ENCODE measurements at places on chromosomes 1 and 21. TPM values are rescaled to one million over a fixed set of nuclear protein-coding genes. Genes with fewer than 3 reads are reported as not detected.

GRCh38 chr1:1442069-1442770 lies 6.7 kb downstream of the VWA1 start:
- DNase-seq: no peak

Gene F13B
- total RNA-seq: not detected

DNA sequence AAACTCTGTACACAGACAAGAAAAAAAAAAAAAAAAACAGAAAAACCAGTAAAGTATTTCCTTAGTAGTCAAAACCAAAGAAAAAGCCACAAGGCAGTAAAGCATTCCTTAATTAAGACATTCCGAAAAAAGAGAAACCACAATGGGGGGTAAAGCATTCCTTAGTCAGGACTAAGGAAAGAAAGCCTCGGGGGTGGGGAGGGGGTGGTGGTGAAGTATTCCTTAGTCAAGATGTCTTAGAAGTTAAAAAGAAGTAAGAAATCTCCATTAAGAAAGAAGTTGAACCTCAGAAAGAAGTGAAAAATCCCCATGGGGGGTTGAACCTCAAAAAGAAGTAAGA lies 28.2 kb upstream of the FMO1 start:
- no peak for DNase-seq

DNA sequence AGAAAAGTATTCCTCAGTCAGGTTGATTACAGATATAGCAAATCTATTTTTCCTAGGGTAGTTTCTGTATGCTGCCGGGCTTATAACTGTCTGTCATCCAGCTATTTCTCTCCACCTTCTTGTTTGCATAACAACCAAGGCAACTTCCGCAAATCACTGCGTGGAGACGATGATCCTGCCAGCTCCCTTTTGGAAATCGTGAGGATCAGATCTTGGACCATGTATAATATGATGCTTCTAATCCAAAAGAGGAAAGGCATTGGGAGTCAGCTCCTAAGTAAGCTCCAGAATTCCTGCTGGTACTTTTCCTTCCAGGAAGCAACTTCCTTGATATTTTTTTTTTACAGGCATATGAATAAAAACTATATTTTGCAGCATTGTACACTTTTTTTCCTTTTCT lies 445 bp upstream of the RGS4 start:
- DNase-seq: no peak

DNA sequence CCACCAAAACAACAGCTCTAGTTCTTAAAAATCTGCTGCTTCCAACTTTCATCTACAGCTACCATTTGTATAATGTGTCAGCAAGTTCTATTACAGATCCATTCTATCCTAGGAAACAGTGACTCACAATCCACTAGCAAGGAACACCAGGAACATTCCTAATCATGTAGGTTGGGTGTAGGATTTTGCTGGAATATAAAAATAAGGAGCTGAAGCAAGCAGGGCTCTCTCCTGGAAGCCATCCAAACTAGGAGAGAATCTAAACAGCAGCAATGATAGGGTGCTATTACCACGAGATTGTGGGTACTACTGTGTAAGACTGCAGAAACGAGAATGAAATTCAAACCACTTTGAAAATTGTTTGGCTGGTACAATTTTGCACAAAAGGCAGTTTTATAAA lies 135.0 kb downstream of the PTPN14 start:
- DNase-seq: no peak

Gene ISG20L2
- total RNA-seq: 44.2 TPM

DNA sequence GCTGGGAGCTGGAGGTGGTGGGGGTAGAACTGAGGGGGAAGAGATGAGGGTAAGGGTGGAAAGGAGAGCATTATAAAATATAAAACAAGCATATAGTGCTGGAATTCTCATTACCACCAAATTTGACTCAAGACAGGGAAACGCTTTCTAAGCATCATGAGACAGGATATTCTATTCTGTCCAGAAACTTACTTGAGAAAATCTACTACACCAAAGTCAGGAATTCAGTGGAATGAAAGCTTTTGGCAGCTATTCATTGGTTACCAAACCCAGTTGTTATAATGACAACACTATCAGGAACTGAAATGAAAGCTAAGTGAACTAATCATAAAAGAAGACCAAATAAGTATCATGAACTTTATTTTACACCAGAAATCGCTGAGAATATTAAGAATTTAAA lies 14.5 kb downstream of the AIDA start:
- DNase-seq: no peak

DNA sequence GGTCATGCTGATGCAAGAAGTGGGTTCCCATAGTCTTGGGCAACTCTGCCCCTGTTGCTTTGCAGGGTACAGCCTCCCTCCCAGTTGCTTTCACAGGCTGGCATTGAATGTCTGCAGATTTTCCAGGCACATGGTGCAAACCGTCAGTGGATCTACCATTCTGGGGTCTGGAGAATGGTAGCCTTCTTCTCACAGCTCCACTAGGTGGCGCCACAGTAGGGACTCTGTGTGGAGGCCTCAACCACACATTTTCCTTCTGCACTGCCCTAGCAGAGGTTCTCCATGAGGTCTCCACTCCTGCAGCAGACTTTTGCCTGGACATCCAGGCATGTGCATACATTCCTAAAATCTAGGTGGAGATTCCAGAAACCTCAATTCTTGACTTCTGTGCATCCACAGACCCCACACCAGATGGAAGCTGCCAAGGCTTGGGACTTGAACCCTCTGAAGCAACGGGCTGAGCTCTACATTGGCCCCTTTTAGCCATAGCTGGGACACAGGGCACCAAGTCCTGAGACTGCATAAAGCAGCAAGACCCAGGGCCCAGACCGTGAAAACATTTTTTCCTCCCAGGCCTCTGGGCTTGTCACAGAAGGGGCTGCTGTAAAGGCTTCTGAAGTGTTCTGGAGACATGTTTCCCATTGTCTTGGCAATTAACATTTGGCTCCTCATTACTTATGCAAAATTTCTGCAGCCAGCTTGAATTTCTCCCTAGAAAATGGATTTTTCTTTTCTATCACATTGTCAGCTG lies 466.2 kb upstream of the PBX1 start:
- no peak for DNase-seq

- no peak for DNase-seq
These were observed 369.7 kb downstream of the MATN1 start for GRCh38 chr1:30353637-30354036.

DNA sequence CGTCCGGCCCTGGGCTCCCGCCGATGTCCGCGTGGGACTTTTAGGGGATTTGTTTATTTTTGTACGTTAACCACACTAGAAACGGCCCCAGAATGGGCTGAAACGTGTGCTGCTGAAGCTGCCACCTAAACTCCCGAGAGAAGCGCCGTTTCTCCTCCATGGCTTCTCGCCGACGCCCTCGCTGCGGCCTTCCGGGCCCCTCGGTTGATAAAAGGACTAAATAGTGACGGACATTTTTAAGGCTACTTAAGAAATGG lies 678 bp upstream of the PTTG1IP start:
- no peak for DNase-seq

DNA sequence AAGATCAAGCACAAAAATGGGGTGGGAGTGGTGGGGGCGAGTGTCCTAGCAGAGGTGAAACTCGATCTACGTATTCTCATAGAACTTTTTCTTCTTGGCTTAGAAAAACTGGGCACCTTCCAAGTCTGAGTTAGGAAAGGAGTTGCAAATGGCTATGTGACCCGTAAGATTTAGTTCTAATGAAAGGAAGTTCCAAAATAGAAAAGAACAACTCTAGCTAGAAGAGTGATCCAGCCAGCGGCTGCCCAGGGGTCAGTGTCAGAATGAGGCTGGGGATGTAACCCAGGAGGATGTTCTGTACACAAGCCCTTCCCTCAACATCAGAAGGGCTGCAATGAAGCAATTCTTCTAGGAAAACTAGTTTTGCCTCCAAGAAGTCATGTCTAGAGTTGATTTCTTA lies 5.2 kb downstream of the MTARC1 start:
- no peak for DNase-seq

Gene AQP10
- not detected for total RNA-seq

Gene SRGAP2C
- 11.3 TPM for total RNA-seq

DNA sequence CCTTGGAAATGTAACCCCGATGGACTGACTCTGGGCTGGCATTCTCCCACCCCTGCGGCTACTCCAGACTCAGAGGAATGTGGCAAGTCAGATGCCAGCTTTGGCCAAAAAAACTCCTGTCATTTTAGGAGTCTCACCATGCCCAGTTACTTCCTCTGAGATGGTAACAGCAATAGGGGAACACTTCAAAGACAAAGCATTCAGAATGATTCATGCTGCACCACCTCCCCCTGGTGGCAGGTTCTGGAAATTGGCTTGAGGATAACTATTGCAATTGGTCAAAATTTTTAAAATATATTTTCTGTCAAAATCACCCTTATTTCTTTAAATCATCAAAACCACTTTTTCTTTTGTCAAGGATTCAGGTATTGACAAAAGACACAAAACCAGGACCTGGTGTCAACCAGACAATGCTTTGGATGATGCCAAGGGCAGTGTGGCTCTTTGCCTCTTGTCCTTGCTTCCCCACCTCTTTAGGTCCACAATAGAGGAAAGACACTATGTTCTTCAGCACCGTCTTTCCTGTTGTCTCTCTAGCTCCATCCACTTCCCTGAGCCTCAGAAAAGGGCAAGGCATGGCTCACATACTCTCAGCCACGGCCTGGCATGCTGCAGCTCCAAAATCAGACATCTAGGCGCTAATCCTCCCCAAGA lies 9.9 kb upstream of the CDCA8 start:
- DNase-seq: peak; percentile 85

- no peak for DNase-seq
These were observed 39.7 kb downstream of the EDN2 start for GRCh38 chr1:41444785-41445184.

GRCh38 chr1:234226113-234226818 lies 147.0 kb upstream of the COA6 start:
- DNase-seq: no peak

GRCh38 chr1:24929398-24930259 lies 447 bp downstream of the RUNX3 start:
- DNase-seq: no peak

- peak; percentile 11 for DNase-seq
These were observed 34.5 kb downstream of the OR10R2 start for GRCh38 chr1:158506369-158506987.

DNA sequence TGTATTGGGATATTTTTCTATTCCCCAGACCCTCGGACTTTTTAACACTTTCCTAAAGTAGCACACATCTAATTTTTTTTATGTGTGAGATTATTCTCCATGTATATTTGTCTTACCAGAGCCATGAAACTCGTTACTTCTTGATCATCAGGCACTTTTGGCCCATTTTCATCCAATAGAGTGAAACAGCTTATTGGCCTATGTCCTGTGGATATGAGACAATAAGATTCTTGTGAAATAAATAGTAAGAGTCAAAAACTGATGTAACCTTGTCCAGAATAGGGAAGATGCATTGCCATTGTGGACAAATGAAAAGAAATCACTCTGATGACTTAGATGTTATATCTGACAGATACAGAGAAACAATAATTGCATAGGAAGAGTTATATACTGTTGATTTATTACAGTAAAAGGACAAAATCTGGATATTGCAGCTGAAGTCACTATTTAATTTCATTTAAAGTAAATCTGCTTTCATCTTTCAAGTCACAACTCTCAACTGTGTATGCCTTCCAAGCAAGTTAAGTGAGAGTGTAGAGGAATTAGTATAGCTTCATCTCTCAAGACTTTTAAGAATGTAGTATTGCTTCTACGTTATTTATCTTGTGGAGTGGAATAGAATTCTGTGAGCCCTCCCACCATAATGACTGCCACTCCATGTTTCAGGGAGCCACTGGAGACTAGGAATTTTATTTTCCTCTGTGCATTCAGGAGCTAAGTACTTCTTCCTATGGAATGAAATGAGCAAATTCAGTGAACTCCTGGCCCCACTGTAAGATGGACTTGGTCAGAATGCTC lies 86.9 kb downstream of the ADAMTS1 start:
- DNase-seq: no peak

DNA sequence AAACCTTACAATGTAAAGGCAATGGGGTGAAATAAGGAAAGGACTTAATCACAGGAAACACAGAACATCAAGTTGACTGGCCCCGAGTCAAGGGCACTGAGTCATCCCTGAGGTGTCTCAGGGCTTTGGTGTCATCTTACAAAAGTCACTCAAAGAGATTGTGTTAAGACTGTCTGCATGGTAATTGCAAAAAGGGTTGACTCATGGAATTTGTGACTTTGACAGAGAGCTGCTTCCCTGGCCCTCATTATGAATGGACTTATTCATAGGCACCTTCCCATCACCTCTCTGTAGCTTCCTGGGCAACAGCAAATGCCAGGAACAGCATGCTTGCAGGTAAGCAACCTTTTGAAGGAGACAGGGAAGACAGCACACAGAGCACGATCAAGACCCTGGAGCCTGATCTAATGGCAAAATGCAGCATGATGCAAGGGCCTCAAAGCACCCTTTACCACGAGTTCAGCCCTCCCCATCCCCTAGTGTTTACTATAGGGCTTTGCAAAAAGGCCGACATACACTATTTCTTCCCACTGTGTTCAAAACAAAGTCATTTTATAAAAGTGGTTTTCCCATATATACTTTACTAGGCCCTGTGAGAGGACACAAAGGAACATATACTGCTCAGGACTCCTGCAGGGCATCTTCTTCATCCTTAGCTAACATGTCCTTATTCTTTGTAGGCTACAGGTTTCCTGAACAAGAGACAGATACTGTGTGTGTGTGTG lies 17.1 kb downstream of the ZP4 start:
- no peak for DNase-seq

Gene G0S2
- total RNA-seq: 6.8 TPM
